ENCODE measurements at places on chromosomes 3 and 15. TPM values are rescaled to one million over a fixed set of nuclear protein-coding genes. Genes with fewer than 3 reads are reported as not detected.

The RAB6B gene
- 0.09 TPM for total RNA-seq

The SPINT1 gene
- total RNA-seq: 0.58 TPM

The PIERCE2 gene
- 1.2 TPM for total RNA-seq

The ROPN1B gene
- not detected for total RNA-seq

The DGKG gene
- total RNA-seq: not detected

The CPEB1 gene
- 4.2 TPM for total RNA-seq

The HGD gene
- not detected for total RNA-seq

The GABRB3 gene
- 1.3 TPM for total RNA-seq

The APBA2 gene
- 11.7 TPM for total RNA-seq

The NISCH gene
- total RNA-seq: 43.8 TPM

The CLRN1 gene
- not detected for total RNA-seq

The SH2D7 gene
- not detected for total RNA-seq

The CACNA2D2 gene
- total RNA-seq: not detected

The GOLGA6L2 gene
- not detected for total RNA-seq

The C2CD4B gene
- 0.77 TPM for total RNA-seq

The FETUB gene
- total RNA-seq: not detected

The CCDC71 gene
- total RNA-seq: 25.8 TPM

The CLSTN2 gene
- total RNA-seq: 0.58 TPM

The NOX5 gene
- total RNA-seq: not detected

The GLDN gene
- not detected for total RNA-seq
